ENCODE measurements at places on chromosomes 12 and 14.

GRCh38 chr12:104482748-104483147, 26.0 kb downstream of the CHST11 start:
- peak; percentile 22 for DNase-seq

DNA sequence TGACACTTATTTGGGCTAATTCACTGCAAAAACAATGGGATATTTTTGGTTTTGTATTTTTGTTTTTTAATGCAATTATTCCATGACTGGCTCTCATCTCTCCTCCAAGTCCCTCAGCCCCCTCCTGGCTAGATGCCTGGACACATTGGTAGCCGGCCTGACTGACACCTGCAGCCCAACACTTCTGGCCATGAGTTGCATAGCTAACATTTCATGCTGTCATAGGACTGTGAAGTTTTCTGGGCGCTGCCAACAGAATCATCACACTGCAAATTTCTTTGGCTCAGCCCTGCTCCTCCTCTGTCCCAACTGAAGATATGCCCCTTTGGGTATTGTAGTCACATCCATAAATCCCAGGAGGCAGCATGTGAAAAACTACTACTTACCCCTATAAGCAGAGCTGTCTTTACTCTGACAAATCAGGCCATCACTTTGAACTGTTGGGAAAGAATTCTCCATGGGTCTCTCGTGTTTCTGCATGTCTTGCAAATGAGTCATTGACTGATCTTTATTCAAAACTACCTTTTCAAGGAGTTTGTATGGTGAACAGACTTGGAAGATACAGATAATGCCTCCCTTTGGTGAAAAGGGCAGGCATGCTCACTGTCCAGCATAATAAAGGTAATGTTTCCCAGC, 126.7 kb upstream of the LGR5 start:
- no peak for DNase-seq

- DNase-seq = no peak
These were observed 20.0 kb upstream of the RNF34 start for GRCh38 chr12:121379945-121380344.

- peak; percentile 89 for DNase-seq
These were observed 56.7 kb downstream of the MYRFL start for GRCh38 chr12:69881771-69882170.

DNA sequence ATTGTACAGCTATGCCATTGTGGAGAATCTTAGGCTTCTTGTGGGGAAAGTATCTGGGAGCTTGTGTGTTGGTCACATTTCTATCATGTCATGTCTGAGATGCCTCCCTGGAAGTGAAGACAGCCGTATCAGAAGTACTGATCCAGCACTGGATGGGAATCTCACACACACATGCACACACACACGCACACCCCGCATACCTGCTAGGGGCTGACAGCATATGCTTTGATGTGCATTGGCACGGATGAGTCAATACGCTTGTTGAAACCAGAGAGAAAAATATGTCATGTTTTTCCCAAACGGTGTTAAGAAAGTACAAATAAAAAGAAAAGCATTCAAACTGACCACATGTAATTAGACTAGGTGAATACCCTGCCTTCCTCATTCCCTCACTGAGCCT, 260.8 kb downstream of the KTN1 start:
- no peak for DNase-seq

DNA sequence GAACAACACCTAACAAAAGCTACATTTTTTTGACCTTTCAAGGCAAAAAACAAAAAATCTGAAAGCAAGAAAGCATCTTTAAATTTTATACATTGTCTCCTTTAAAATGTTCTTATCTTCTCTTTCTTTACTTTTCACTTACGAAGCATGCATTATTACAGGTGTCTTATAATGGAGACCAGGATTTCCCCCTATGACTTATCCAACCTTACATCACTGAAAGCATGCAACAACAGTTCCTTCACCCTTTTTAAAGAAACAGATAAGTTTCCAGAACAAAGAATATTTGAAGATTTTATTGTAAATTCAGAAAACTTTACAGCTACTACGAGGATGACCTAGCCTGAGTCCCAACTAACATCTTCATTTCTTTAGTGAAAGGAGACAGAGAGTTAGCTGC, 277.2 kb downstream of the AKAP6 start:
- no peak for DNase-seq

- DNase-seq = peak; percentile 52
These were observed 1007.4 kb upstream of the NOVA1 start for GRCh38 chr14:27605282-27605681.

GRCh38 chr14:63435838-63436237, 107.3 kb downstream of the PPP2R5E start:
- DNase-seq = peak; percentile 73

GRCh38 chr12:118288174-118288573, 84.5 kb downstream of the TAOK3 start:
- no peak for DNase-seq

- DNase-seq = no peak
These were observed 646.9 kb upstream of the TMEM132C start for GRCh38 chr12:127619869-127620734.

DNA sequence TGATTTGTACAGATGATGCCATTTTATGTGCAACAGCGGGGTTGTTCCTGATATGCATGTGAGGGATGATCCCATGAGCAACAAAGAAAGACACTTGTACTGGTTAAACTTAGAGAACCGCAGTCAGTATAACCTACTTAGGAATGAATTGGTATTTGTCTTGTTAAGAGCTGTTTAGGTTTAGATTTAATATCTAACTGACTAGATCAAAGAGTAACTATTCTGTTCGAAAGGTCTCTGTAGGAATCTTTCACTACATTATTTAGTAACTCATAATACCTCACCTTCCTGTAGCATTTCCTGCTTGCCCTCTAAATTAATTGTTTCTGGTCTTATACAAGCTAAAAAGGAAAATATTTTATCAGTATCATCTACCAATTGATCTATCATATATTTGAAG, 350.4 kb downstream of the TRHDE start:
- DNase-seq = no peak

GRCh38 chr14:77523109-77523508, 24.5 kb upstream of the ISM2 start:
- no peak for DNase-seq

- DNase-seq = peak; percentile 47
These were observed 456 bp upstream of the MDP1 start for GRCh38 chr14:24216345-24216699.

- no peak for DNase-seq
These were observed 30.5 kb downstream of the EP400 start for GRCh38 chr12:131980263-131980662.

DNA sequence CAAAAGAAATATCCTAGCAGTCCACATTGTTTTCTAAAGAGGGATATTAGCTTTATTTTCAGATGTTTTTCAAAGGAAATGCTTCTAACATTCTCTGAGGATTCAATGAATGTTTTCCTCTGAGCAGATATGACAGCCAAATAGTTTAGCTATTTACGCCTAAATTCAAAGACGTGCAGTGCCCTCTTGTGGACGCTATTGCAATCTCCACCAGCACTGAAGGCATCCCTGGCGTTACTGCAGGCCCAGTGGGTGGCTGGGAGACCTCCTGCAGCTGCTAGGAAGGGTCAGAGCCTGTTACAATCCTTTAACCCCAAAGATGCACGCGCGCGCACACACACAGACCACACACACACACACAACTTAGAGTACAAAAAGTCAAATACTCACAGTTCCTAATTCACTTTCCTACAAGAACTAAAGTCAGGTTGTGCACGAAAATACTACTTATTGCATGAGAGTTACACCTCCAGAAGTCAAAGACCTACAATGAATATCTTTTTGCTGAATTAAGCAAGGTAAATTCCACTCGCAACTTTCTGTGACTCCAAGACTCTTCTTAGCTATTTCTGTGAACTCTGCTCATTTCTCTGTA, 589.3 kb upstream of the TMEM132C start:
- DNase-seq = peak; percentile 72

GRCh38 chr12:26121323-26122060, 3.3 kb downstream of the BHLHE41 start:
- no peak for DNase-seq

DNA sequence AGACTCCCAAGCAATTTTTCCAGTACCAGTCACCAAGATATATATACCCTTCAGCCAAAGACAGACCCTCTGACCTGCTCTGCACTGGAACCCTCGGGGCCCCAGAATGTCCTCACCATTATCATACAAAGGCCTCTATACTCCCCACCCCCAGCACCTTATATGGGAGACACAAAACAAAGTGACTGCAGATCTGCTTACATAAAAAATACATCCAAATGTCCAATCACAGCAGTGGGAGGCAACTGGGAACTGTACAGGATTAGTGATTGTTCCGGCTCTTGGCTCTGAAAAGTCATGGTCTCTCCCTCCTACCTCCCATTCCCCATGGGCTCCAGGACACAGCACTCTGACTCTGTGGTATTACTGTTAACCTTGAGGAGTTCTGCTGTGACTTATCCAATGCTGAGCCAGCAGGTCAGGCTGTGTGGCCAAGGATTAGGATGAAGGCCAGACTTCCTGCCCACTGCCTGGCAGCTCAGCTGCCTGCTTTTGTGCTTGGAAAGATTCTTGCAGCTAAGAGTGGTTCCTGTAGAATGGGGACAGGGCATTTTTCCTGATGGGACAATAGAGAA, 13.7 kb downstream of the OXA1L start:
- DNase-seq = no peak

GRCh38 chr12:79370021-79370420, 320.7 kb downstream of the PAWR start:
- no peak for DNase-seq

GRCh38 chr12:108635201-108635996, 1.7 kb upstream of the SELPLG start:
- no peak for DNase-seq

DNA sequence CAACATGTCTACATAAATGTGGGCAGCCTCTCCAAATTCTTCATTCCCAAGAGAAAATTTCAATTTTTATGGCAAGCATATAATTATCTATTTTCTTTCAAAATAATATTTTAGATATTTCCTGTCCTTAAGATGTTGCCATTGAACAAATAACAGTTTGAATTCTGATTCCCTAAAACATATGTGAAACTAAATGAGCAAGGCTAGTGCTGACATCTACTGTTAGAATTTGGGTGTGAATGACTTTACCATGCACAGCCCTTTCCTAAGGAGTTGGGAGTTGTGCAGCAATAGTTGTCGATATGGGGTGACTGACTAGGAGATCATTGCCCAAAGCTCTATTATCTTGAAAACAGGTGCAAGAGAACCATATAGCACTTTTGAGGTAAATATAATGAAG, 108.2 kb upstream of the SLC38A4 start:
- DNase-seq = peak; percentile 47

DNA sequence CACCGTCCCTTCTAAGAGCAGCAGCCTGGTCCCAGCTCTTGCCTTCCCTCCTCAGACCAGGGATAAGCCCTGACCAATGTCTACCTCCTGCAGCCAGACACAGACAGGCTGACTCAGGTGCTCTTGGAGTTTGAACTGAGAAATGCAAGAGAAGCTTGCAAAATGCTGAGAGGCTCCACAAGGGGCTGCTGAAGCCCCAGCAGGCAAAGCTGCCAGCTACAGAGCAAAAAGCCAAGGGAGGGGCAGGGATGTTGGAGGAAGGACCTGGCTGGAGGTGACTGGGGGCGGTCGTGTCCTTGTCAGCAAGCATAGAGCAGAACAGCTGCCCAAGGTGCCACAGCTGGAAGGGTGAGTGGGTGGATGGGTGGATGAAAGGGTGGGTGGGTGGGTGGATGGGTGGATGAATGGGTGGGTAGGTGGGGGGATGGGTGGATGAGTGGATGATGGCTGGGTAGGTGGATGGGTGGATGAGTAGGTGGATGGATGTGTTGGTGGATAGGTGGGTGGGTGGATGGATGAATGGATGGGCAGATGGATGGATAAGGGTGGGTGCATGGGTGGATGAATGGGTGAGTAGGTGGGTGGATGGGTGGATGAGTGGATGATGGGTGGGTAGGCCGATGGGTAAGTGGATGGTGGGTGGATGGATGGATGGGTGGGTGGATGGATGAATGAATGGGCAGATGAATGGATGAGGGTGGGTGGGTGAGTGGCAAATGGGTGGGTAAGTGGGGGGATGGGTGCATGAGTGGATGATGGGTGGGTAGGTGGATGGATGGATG, 4.0 kb upstream of the INF2 start:
- no peak for DNase-seq

GRCh38 chr14:26276757-26277156, 321.1 kb downstream of the NOVA1 start:
- DNase-seq = peak; percentile 83

DNA sequence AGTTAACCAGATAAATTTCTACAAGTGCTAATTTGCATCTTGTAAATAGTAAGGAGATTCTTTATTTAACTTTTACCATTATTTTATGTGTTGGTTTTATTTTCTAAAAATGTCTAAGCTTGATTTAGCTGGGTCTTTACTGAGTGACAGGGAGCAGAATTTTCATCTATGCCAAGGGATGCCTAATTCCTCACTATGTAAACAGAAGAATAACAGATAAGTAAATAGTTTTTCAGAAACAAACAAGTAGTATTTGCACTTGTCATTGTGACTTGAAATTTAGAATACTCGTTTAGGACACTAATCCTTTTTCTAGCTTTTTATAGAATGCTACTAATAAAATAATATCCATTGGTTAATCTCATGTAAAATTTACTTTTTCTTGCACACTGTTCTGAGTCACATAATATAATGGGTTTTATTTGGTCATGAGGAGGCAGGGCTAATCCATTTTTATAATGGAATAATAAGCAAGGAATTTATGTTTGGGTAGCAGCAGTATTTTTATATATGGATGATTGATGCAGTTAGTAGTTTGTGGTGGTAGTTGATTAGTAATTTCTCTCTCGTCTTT, 746.5 kb downstream of the SLC6A15 start:
- no peak for DNase-seq

GRCh38 chr12:4450551-4451112, 5.0 kb upstream of the FGF6 start:
- DNase-seq = no peak

DNA sequence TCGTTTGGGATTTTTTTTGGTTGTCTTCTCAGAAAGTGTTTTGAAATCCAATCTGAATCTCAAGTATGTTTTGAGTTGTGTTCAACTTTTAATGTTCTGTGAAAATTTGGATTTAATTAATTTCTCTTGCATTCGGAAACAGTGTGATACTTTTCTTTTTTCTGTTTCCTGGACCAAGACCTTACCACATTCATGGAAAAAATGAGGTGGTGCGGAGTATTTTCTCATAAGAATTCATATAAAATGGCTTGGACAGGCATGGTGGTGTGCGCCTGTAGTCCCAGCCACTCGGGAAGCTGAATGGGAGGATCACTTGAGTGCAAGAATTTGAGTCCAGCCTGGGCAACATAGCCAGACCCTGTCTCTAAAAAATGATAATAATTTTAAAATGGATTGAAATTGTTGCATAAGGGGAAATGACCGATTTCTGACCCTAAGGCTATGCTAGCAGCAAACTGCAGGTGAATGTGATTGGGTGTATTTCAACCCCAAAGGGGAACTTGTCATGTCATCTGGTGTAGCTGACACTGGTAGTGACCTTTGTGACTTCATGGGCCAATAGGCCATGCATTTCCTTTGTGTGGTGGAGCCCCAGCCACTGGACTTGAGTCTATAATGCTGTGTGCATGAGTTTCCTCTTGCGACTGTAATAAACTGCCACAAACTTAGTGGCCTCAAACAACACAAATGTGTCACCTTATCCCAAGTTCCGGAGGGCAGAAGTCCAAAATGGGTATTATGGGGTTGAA, 123.5 kb upstream of the RFLNA start:
- DNase-seq = no peak
